GOT3 (cell line): ENCODE measurements at places on chromosomes 3 and 15.

GRCh38 chr15:95953032-95953431 is 377.5 kb upstream of the NR2F2 start:
- DNase-seq = no peak

- no peak for DNase-seq
Measured at GRCh38 chr15:101123222-101123910, 128.5 kb downstream of the CHSY1 start.

GRCh38 chr3:133106169-133106568 is 68.0 kb downstream of the TMEM108 start:
- no peak for DNase-seq

DNA sequence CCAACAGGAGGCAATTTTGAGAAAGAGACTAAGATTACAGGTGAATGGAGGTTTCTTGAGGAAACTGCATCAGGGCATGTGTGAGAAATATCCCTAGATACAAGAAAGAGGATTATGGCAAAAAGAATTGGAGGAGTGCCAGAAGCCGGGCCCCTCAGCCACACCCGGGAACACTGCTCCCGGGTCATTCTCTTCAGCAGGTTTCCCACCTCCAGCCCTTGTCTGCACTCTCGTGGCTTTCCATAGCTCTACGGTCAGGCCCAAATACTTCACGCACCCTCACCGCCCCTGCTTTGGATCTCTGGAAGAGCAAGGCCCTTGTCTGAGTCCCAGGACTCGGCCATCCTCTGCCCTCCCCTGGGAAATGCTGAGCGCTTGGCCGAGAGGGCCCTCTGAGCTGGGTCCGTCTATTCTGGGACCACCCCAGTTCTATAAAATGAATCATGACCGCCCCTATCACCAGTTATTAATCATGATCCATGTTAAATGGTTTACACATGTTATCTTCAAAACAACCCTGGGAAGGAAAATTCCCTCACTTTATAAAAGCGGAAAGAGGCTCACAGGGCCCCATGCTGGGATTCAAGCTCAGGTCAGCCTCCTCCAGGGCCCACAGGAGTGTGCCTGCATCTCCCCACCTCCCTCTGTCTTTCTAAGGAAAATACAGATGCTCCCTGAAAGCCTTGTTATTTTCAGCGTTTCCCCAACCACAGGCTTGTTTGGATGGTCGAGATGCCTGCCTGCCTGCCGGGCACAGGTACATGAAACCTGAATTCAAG is 38.8 kb upstream of the SPTBN5 start:
- DNase-seq = no peak

DNA sequence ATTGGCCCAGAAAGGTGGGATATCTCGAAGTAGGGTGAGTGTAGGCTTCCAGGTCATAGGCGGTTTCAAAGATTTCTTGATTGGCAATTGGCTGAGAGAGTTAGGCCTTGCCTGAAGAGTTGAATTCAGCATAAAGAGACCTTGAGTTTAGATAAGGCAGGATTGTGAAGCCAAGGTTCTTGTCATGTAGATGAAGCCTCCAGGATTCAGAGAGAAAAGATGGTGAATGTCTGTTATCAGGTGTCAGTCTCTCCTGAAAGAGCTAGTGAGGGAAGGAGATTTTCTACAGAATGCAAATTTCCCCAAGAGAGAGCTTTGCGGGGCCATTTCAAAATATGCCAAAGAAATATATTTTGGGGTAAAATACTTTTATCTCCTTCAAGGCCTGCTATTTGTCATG is 217.0 kb upstream of the TLE3 start:
- no peak for DNase-seq

- no peak for DNase-seq
Measured at GRCh38 chr3:53570709-53571108, 76.3 kb downstream of the CACNA1D start.

- DNase-seq = no peak
Measured at GRCh38 chr3:36211652-36211999, 168.7 kb upstream of the STAC start.

DNA sequence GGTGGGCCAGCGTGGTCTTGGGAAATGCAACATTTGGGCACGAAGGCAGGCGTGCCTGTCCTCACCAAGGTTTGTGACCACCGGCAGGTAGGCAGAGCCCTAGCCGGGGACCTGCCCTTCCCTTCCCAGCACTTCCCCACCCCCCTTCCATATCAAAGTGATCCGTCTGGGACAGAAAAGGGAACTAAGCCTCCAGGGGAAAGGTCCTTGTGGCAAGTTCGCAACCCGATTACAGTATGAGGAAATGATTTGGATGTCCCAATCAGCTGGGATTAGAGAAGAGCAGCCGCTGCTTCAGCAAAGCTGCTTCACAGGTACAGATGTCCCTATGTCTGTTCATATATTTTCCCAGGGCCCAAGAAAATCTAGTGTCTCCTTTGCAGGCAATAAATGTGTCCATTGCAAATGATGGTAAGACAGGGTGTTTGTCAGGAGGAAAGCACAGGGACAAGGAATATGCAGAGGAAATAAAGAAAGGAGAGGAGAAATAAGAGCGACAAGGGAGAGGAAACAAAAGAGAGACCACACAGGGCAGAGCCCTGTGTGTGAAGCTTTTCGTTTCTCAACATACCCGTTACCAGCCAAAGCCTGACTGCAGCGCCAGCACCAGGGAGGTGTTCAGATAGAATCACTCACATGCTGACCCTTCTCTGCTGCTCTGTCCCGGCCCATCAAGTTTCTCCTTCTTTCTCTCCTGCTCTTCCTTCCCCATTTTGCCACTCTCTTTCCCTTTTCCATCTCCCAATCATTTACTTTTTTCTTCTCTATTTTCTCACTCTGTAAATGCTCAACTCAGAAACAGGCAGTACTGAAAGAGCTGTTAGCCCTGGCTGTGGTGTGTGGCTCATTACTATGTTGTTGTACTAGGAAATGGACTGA is 17.4 kb upstream of the SECISBP2L start:
- no peak for DNase-seq

- no peak for DNase-seq
Measured at GRCh38 chr15:49178497-49178896, 8.4 kb downstream of the GALK2 start.

GRCh38 chr15:71296315-71296679 is 181.0 kb downstream of the THSD4 start:
- DNase-seq = no peak

- peak; percentile 29 for DNase-seq
Measured at GRCh38 chr3:155391551-155391958, 98.1 kb upstream of the STRIT1 start.

DNA sequence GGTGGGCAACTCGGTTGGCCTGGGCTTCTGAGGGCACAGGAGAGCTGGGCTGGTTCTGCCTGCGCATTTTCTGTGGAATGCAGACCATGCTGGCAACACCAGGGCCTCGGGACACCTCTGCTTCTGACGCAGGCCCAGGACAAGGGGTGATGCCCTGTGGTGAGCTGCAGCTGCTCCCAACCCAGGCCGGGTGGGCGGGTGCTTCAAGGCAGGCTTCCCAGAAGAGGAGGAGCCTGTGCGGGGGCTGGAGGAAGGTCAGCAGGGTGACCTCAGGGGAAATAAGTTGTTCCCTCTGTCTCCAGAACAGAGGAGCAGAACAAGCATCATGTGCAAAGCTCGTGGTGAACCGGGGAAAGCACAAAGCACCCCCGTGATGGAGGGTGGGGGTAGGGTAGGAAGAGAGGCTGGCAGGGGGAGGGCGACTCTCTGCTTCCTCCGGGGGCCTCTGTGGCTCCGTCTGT is 11.0 kb upstream of the PLXNA1 start:
- no peak for DNase-seq

DNA sequence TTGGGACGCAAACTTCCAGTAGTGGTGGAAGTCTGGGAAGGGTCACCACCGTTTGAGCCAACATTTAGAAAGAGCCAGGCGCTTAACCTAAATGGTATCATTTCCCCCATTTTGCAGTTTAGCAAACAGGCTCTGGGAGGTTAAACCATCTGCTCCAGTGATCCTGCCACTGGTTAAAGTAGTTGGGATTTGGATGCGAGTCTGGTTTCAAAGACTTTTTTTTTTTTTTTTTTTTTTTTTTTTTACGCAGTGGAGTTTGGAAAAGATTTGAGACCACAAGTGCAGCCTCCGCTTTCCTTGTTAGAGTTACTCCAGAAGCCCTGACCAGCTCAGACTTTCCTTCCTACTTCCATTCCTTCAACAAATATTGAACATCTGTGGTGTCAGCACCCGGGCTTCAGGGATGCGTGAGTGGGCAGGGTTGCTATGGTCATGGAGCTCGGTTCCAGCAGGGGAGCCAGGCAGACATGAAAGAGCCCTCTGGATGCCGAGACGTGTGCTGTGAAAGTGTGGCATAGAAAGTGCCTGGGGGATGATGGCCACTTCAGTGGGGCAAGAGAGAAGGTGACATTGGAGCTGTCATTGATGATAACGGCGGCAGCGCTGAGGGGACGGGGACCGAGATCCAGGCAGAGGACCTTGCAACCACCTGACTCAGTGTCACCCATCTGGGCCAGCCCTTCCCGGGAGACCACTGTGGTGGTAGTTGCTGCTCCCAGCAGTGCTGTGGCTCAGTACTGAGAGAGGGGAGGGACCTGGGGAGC is 1.1 kb upstream of the RNU6-1 start:
- DNase-seq = no peak

- DNase-seq = no peak
Measured at GRCh38 chr15:51752888-51753287, 1.5 kb downstream of the TMOD2 start.

- DNase-seq = no peak
Measured at GRCh38 chr3:112791736-112792135, 54.9 kb downstream of the CD200R1L start.

DNA sequence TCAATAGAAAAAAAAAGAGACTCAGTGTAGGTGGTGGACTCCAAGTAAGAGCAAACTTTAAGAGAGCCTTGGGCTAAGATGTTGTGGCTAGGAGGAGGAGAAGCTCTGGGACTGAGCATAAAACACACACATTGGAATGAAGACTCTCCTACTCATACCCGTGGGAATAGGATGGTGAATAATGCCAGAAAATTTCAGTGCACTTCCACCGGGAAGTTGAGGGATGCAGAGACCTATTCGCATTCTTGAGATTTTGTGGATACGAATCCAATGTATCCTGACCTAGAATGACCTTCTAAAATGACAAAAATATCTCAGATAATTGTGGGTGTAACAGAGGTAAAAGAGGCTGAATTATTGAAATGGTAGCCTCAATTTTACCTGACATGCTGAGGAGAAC is 388.7 kb upstream of the SGO1 start:
- no peak for DNase-seq

- DNase-seq = no peak
Measured at GRCh38 chr3:86563400-86563970, 427.5 kb downstream of the VGLL3 start.

DNA sequence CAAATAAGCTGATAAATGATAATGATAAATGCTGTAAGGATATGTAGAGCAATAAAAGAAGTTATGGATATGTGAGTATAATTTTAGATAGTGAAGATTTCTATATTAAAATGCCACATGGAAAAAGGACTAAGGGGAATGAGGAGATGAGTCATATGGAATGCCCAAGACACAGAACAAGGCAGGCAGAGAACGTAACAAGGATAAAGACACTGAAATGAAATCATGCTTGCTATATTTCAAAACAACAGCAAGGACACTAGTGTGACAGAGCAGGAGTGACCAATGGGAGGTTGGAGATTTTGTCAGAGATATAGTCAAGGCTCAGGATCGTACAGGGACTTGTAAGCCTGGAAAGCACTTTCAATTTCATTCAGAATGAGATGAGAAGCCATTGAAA is 621.5 kb upstream of the SEMA6D start:
- no peak for DNase-seq

DNA sequence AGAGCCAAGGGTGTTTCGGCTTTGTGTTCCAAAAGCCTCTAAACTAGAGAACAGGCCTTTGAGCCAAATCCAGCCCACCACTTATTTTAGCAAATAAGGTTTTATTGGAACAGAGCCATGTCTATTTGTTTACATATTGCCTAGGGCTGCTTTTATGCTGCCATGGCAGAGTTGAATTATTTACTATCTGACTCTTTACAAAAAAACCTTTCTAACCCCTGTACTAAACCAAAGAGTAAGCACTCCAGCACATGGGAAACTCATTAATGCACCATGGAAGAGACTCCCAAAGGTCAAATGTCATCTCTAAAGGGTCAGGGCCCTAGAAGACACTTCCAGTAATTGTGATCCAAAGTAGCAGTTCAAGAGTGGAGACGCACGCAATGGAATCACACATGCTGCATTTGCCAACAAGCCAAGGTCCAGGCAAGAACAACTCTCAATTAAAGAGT is 22.3 kb downstream of the OSBPL10 start:
- no peak for DNase-seq

DNA sequence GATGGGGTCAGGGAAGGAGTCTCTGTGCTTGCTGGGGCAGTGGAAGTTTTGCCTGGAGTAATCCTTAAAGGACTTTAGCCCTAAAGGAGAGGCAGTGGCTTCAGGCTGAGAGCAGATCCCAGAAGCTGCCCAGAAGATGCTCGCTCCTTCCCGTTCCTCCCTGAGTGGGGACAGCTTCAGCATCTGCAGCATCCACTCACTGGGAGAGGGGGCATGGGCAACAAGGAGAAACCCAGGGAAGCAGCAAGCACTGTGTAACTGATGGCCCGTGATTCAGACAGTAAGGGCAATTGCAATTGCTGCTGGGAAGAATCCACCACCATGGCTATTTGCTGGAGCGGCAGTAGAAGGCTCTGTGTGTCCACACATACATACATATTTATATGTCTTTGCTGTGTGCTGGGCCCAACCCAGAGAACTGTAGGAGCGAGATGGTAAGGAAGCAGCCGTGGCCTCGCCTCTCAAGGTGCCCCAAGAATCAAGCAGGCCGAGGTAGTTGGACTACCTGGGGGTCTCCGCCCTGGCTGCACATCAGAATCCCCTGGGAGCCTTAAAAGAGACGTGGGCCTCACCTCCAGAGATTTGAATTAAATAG is 5.8 kb upstream of the PAQR5 start:
- DNase-seq = no peak
